ENCODE measurements at places on chromosomes 16 and 17.
A peak's percentile ranks its signal among the peaks of the same experiment; 100 is the strongest.

DNA sequence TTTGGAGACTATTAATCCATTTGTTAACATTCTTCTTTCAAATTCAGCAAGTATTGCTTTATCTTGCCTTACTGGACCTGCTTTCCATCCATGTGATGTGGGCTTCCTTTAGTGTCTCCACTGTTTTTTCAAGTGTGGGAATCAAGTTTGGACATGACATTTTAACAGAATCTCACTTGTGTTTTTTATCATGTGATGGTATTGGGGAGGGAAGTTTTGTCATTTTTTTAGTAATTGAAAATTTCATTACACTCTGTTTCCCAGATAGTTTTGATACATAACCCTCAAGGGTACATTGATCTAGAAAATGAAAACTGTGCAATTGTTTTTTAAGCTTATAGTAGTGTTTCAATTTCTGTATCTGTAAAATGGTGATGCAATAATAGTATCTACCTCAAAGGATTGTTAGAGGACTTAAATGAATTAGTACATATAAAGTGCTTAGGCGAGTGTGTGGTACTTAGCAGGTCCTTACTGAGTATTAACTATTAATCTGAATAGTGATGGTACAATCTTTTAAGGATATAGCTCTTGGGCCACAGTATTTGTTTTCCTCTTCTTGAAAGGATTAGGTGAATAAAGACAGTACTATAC lies 27.3 kb downstream of the AATF start:
- no peak for DNase-seq

- DNase-seq, result peak; percentile 93
These were observed at the start of gene KDM6B for GRCh38 chr17:7833795-7834541. Gene KDM6B (plus strand): TSS chr17:7834217. CDS start chr17:7845555, 11,338 bp downstream.

GRCh38 chr17:12877953-12878669 lies 88.8 kb downstream of the ARHGAP44 start:
- no peak for DNase-seq

- DNase-seq, result no peak
These were observed 241.5 kb upstream of the NLRP1 start for GRCh38 chr17:5825717-5826330.

GRCh38 chr17:39867880-39868553 lies at the start of gene ZPBP2:
Gene ZPBP2 (plus strand): TSS chr17:39868202. CDS start chr17:39868355, 153 bp downstream.
- DNase-seq, result no peak
